NT2/D1 (cell line): ENCODE measurements at places on chromosomes 3 and 15.

DNA sequence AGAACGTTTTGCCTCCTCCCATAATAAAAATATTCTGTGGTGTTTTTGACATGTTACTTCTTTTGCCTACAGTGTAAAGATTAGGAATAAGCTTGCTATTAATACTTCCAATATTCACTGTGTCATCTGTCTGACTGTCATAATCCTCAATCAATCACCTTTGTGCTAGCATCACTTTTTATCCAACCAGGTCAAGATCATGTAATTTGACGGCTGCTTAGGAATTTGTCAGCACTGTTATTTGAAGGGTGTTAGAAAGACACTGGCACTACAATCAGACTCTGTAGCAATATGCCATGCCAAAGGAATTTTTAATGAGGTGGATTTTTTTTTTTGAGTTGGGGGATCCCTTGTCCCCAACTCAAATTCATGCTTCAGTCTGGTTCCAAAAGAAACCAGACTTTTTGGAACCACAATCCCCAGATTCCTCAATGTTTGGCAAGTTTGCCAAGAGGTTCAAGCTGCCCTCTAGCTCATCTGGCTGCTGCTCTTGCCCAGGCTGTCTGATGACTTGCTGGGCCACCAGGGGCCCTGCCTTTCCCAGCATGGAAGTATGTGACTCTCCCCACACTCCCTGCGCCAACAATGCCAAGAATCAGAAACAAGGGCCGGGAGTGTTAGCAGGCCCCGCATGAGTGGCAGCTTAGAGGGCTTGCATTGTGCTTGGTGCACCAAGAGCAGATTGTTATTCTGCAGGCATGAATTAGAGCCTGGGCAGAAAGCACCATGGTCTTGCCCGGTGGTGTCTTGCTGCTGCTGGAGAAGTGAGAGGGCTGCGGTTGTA lies 58.6 kb upstream of the TSC22D2 start:
- no peak for DNase-seq

- no peak for DNase-seq
Measured at GRCh38 chr3:58962816-58963215, 87.0 kb downstream of the CFAP20DC start.

GRCh38 chr3:141457624-141458236 lies 29.1 kb upstream of the RASA2 start:
- no peak for DNase-seq

DNA sequence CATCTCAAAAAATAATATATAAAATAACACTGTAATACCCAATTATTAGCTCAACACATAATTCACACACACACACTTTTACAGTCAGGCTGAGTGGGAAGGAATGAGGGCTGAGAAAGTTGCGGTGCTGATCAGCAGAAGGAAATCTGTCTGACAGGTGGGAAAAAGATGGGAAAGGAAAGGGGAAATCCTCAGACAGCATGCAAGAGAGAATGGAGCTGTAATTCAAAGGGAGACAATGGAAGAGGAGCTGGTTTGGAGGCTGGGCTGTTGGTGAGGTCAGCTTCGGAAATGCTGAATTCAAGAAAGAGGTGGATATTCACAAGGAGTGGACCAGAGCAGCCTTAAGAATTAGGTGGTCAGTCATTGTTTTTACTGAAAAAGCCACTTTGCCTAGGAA lies 121.6 kb upstream of the LMOD3 start:
- DNase-seq: no peak

DNA sequence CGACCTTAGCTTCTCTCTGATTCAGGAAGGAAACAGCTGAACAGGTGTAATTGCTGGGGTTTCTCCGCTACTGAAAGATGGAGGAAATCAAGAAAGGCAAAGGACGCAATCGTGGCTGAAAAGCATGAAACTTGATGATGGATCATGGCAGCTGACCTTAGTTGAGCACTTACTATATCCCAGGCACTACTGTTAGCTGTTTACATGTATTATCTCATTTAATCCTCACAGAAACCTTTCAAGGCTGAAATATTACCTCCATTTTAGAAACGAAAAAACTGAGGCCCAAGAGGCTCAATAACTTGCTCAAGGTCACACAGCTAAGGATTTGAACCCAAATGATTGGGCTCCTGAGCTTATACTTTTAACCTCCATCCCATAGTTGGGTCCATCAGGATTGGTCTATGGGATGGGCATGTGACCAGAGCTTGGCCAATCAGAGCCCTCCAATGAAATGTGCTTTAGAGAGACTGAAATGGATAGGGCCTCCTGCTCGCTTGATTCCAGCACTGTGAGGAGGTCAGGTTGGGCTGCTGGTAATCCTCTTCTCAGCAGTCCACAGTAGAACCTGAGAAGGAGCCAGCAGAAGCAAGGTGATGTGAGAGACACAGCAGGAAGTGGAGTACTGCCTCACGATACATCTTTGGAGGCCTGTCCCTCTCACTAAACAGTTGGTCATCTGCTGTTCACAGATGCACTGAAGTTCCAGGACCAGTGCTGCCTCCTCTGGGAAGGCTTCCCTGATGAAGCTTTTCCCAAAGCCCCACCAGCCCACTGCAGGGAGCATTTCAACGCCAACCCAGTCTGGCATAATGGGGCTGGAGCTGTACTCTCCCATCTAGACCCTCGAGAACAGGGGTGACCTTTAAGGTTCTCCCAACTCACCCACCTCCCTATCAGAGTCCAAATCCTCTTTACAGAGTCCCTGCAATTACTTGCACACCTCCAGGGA lies 10.4 kb downstream of the CLN6 start:
- no peak for DNase-seq
